Stimulated activated CD8-positive, alpha-beta memory T cell treated with anti-CD3 and anti-CD28 coated beads, Interleukin-4, amount 100 ng/mL, for 4 hours (primary cell): ENCODE measurements at places on chromosomes 1 and 21.

- no peak for DNase-seq
Measured at GRCh38 chr1:111948209-111949171, 41.0 kb downstream of the KCND3 start.

DNA sequence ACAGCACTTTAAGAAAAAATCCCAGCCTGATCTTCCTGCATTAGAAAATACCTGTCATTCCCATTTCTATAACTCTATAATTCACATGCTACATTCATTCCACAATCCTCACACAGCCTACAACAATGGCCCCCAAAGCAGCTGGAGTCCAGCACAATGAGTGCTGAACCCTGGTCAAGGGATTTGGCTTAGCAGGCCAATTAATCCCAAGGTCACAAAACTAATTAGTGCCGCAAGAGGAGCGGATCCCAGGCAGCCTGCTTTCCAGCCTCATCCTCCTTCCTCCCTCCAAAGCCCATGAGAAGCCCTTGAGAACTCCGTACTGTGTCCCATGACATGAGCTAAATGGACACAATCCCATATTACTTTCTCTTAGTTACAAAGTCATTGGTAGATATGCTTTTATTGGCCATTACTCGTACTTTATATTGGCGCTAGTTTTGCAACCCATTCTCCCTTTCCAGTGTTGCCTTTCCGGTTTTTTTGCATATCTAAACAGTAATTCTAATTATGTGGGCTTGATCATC lies 94.8 kb downstream of the DAB1 start:
- DNase-seq = no peak

GRCh38 chr1:24472527-24473251 lies 29.9 kb upstream of the RCAN3 start:
- DNase-seq = no peak

GRCh38 chr1:221442056-221442455 lies 299.8 kb downstream of the DUSP10 start:
- no peak for DNase-seq

DNA sequence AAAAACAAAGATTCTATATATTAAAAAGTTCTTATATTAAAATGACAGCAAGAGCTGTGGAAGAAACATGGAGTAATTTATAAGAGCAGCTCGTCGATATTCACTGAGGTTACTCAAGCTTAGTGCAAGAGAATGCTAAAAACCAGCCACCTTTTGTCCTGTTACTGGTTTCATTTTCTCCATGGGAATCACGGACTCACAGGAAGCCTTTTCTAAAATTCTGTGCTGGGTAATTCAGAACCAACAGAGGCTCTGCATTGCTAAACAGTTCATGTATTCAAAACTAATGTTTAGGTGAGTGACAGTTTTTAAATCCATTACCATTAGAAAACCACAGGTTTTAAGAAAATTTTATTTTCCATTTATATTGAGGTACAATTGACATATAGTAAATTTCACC lies 147.8 kb upstream of the MAP1LC3C start:
- DNase-seq = no peak

GRCh38 chr1:109225711-109226445 lies 12.2 kb downstream of the SARS1 start:
- DNase-seq = no peak

GRCh38 chr1:85199667-85200462 lies 951 bp downstream of the SYDE2 start:
- DNase-seq = no peak

DNA sequence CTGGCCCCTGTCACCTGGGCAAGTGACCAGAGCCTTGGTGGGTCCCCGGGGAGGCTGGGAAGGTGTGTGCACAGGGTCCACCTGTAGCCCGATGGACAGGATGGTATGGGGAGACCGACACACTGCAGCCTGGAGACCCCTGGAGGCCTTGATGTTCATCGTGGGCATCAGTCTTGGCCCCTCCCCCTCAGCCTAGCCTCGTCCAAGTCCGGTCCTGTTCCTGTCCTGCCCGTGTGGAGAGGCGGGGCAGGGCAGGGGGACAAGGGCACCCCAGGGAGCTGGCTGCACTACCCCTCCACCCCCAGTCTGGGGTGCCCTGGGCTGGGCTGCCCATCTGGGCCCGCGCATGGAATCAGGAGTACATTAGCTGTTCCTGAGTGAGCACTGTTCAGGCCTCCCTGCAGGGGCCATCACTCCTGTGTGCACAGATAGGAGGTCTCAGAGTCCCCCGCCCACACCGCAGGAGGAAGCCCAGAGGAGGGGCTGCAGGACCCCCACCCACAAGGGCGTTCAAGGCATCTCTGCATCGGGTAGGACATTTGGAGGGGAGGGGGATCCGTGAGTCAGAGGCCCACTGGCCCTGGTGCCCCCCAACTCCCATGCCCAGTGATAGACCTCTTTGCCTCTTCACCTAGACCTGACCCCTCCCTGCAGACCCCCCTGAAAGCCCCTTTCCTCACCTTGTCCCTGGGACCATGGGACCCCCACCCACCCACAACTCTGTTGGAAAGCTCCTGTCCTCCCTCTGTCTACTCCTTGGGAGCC lies 63.2 kb downstream of the WNT9A start:
- DNase-seq = no peak

DNA sequence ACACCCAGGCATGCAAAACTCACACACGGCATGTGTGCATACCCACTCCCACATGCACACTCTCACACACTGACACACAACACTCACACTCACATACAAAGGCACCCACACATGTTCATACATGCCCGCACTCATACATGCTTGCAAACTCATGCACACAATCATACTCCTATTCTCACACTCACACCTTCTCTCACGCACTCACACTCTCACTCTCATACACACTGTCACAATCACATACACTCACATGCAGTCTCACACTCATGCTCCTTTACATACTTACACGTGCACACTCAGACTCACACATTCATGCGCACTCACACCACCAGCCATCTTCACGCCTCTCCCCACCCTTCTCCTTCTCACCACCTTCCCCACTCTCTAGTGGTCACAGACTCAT lies 3.1 kb downstream of the SLC5A9 start:
- no peak for DNase-seq
